ENCODE measurements at places on chromosomes 5 and 9. TPM values are rescaled to one million over a fixed set of nuclear protein-coding genes. Genes with fewer than 3 reads are reported as not detected.

PRLR gene
- total RNA-seq, result not detected

PCDHGA3 gene
- total RNA-seq, result not detected

LTC4S gene
- total RNA-seq, result 0.29 TPM

SPINK1 gene
- total RNA-seq, result not detected

SLC34A3 gene
- total RNA-seq, result not detected

CMYA5 gene
- 0.16 TPM for total RNA-seq

- H3K4me3 ChIP-seq, result no peak overlapping the region
- no peak for DNase-seq
- H3K27me3 ChIP-seq, result peaks cover 15% of the 10 kb centered on the region
These were observed 51.4 kb upstream of the GRHPR start for GRCh38 chr9:37370968-37371563.

- peaks cover 30% of the 10 kb centered on the region for H3K27me3 ChIP-seq
These were observed 6.5 kb upstream of the HMCN2 start for GRCh38 chr9:130259044-130259443.

- H3K27me3 ChIP-seq, result no peaks in the 10 kb centered on the region
- H3K4me3 ChIP-seq, result no peak overlapping the region
- DNase-seq, result no peak
- H3K36me3 ChIP-seq, result no peaks in the 10 kb centered on the region
- H3K27ac ChIP-seq, result no peak overlapping the region
These were observed 307.3 kb upstream of the PIK3R1 start for GRCh38 chr5:67908126-67908765.

DNA sequence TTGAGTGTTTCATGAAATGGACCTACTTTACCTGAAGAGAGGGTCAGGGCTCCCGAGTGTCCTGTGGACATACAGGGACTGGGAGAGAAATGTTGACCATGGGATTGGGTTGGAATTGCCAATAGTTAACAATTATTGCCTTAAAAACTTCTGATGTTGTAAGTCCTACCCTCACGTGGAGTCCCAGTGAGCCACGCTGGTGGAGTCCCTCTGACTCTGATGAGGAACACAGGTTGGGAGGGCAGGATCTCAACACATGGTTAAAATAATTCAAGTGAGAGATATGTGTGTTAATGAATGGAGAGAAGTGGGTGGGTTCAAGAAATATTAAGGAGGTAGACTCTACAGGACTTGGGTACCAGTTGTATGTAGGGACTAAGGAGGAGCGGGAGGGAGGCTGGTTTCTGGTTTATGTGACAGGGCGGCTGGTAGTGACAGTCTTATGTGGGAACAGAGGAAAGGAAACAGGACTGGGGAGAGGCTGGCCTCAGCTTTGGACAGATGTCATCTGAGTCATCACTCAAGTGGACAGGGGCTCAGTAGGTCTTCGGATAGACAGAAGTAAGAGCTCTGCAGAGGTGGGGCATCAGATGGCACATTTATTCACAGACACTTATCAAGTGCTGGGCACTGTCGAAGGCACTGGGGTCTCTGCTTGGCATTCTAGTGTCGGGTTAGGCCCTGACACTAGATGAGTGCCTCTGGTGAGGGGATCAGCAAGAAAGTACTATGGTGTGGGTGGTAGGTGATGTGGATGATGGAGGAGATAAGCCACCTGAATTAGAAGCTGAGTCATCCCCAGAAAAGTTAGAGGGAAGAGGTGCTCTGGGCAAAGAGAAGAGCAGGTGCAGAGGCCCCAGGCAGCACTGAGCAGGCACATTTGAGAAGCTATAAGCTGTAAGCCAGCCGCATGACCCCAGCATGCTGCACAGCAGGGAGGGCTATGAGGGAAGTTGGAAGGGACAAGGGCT is 27.2 kb downstream of the MAML1 start:
- peak; percentile 18 for DNase-seq
- no peak overlapping the region for H3K4me3 ChIP-seq
- H3K27me3 ChIP-seq, result no peaks in the 10 kb centered on the region
- peaks cover 2% of the 10 kb centered on the region for H3K36me3 ChIP-seq
- peak overlapping the region; percentile 54 for H3K27ac ChIP-seq

Measured in activated naive CD8-positive, alpha-beta T cell treated with anti-CD3 and anti-CD28 coated beads for 36 hours (primary cell).